CD4-positive, alpha-beta T cell treated with Interleukin-4 for 1 hour (primary cell): ENCODE measurements at places on chromosomes 4 and X.

DNA sequence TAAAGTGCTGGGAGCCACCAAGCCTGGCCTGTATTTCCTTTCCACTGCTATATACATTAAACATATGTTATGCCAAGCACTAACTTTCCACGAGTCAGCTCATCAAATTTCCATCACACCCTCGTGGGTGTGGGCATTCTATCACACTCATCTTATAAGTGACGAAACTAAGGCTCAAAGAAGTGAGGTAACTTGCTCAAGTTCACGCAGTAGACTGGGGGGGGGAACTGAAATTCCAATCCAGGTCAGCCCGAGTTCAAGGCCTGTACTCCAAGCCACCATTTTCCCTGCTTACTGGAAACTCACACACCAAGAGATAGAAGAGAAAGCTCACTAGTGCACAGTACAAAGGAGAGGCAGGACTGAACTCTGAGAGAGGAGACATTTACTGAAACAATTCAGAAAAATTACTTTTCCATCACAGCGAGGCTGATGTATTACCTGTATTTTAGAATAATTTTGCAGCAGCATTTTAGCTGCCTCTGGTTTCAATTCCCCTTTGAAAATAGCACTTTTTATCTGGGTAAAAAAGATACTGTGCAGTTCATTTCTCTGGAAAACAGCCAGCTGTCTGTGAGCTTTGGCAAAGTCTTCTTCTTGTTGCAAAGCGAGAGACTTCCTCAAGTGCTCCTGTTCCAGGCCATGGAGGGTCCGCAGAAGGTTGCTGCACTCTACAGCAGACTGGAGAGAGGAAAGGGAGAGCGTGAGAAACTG lies 76.8 kb downstream of the EVC2 start:
- DNase-seq: no peak

DNA sequence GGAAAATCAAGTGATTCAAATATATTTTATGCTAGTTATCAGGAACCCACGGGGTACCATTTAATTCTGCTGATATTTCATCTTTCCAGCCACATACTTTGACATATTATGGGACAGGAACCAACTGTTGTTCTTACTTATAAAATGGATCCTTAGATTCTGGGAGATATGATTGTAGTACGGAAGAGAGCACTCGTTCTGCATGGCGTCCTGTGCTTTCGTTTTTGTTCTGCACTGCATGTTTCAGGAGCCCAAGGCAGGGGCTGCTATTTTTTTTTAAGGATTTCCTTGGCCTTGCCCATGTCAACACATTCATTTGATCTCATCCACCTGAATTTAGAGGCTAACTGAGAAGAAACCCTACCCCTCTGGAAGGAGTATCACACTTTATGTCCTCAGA lies 245.5 kb upstream of the TLL1 start:
- DNase-seq: no peak

DNA sequence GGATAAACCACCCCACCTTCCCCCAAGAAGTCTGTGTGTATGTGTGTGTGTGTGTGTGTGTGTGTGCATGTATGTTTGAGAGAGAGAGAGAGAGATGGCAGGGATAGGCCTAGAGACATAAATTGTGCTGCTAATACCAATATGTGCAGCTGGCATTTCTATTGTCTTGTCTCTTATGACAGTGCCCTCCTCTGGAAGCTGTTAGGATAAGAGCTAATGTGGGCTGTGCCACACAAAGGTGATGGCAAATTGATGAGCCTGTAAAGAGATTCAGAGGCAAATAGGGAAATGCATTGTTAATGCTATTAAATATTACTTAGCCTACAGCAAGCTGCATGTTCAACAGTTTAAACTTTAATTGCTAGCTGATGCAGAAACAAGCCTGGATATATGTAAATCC lies 332.0 kb downstream of the NKX6-1 start:
- no peak for DNase-seq

- DNase-seq: peak; percentile 22
Observed at GRCh38 chr4:122542411-122543236, 78.2 kb downstream of the IL21 start.

DNA sequence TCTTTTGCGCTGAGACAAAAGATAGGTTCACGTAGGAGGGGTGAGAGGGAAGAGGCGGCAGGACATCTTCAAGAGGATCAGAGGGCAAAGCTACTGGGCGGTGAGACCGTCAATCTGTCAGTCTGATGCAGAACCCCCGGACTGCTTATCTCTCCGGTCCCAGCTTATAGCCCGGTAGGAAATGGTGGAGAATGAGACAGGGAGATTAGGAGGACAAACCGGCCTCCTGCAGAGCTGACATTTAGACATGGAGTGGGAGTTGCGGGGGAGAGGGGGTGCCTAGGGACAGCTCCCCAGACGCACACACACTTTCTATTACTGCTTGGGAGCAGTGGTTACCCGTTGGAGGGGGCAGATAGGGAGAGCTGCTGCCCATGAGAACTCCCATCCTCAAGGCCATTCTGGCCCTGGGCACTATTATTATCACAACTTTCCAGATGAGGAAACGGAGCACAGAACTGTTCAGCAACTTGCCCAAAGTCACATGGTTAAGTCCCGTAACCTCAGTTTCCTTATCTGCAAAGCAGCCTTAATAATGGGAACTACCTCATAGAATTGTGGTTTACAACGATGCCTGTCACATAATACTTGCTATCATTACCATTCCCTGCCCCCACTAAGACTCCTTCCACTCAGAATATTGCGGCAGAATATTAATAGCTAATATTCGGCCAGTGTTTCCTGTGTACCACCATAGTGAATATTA lies 1.1 kb upstream of the HDAC6 start:
- DNase-seq: no peak

DNA sequence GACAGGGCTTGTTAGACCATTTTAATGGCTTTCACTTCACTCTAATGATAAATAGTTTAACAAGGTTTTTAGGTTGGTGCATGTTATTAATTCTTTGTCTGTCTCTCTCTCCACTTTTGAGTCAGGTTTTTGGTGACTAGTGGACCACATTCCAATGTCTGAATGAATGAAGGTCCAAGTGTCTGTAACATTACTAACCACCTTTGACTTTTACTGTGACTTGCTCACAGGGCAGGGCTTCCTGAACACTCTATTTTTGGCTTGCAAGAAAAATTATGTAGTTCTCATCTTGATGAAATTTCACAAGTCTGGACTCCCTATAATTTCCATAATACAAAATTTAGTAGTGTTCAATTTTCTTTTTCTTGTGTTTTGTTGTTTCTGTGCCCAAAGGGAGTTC lies 78.9 kb upstream of the BMPR1B start:
- DNase-seq: no peak

DNA sequence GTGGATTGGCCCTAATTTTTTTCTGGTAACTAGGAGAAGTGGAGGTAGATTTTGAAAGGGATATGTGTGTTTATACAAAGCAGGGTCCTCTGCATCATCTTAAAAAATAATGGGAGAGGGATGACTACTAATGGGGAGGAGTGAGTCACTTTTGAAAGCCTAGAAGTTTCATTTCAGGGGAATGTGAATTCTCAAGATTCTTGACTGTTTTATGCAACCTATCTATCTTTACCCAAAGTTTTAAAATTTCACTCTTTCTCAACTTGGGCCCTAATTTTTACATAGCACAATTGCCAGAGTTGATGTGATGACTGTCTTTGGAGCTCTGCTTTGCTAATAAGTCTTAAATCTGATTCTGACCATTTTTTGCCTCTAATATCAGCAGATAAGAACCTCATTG lies 445.2 kb downstream of the GRXCR1 start:
- no peak for DNase-seq

- DNase-seq: no peak
Observed at GRCh38 chr4:70671091-70671490, 4.8 kb upstream of the JCHAIN start.

DNA sequence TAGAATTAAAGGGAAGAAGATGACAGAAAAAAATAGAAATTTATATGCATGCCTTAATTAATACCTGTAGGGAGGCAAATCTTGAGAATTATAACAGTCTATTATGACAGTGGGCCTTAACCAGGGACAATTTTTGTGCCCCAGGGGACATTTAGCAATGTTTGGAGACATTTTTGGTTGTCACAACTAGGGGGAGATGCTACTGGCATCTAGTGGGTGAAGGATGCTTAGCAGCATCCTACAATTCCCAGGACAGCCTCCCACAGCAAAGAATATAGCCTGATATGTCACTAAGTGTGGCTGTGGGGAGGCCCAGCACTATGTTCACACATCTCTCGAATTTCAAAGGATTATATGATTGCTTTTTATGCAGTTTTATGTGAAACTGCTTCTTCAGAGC lies 10.5 kb downstream of the GPR82 start:
- no peak for DNase-seq

DNA sequence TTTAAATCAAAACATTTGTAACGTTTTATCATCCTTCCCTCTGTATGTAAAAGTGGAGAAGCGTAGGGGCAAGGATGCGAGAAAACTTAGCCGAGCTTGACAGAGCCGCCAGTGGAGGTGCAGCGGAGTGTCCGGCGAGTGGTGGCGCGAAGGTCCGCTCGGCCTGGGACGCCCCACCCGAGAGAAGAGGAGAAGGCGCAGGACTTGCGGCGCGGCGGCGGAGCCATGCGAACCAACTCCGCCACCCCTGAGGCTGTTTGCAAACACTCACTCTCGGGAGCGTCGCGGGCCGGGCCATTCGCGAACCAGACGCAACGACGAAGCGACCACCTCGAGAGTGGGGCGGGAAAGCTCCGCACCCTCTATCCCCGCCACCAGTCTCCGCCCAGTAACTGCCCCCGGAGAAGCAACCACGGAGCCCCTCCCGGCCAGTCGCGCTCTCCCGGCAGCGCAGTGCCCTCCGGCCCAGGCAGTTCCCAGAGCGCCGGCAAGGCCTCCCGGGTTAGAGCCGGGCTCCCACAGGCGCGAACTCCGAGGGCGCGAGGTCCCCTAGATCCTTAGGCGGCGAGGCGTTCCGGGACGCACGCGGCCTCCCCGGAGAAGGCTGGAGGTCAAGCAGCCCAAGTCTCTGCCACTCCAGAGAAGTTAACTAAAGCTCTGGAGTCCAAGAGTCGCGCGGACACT lies 2.3 kb upstream of the MAB21L2 start:
- no peak for DNase-seq

DNA sequence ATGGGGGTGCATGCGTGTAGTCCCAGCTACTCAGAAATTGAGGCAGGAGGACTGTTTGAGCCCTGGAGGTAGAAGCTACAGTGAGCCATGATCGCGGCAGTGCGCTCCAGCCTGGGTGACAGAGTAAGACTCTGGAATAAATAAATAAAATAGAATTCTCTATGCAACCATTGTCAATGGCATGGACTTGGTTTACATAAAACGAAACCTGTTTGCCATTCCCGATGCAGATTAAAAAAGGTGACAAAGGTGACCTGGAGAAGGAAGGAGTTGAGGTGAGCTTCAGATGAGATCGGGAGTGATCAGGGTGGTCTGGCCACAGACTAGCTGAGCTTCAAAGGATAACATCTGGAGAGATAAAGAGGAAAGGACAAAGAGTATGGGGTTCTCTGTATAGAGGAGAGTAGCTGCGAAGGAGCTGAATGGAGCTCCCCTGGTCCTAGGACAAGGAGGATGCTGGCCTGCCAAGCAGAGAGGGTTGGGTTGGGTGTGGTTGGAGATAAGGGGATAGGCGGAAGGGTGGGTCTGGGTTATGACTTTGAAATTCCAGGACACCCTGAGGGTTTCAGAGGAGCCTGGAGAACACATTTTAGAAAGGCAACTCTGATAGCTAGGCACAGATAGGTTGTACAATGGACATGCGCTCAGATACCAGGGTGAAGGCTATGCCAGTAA lies 98.6 kb downstream of the RBM47 start:
- no peak for DNase-seq

GRCh38 chrX:33207056-33207455 lies 4.3 kb downstream of the DMD start:
- no peak for DNase-seq

GRCh38 chrX:28491941-28492340 lies 95.3 kb upstream of the IL1RAPL1 start:
- DNase-seq: no peak

DNA sequence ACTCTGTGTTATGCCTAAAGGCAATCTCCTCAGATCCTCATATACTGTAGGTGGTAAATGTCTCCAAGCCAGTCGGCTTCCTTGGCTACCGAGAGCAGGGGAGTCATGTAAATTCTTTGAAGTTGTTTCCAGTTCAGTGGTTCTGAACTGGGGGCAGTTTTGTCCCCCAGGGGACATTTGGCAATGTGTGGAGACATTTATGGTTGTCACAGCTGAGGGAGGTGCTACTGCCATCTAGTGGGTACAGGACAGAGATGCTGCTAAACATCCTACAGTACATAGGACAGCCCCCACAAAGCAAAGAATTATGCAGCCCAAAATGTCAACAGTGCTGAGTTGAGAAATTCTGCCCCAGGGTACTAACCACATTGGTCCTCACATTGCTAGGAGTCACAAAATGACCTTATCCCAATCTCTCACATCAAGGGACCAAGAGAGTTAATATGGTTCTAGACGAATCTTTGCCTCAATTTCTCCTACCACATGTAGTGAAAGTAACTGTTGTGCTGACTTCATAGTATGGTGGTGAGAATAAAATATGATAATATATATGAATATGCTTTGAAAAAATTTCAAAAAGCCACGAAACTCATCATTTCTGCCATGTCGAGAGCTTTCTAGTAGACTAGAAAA lies 104.4 kb upstream of the ARHGAP24 start:
- no peak for DNase-seq

- no peak for DNase-seq
Observed at GRCh38 chrX:29671421-29671820, 543.9 kb upstream of the MAGEB2 start.
